Ureter (tissue), 1 donor: ENCODE measurements at places on chromosomes 7 and 10. TPM values are rescaled to one million over a fixed set of nuclear protein-coding genes. Genes with fewer than 3 reads are reported as not detected.

DNA sequence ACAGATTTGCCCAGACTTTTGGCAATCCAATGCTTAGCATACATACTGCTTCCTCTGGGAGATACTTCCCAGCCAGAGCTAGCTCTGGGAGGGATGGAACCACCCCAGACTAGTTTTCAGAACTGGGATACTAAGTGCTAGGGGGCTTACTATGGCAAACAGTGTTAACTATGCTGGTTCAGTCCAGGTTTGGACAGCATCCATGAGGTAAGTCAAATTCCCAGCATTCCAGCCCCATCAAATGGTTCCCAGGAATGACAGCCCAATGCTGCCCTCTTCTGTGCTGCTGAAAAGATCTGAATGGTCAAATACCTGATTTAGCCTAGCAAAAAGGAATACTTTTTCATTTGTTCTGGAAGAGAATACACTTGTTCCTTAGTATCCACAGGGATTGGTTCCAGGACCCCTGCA, 141.7 kb upstream of the CCDC6 start:
- DNase-seq: no peak

GRCh38 chr10:89798092-89798491, 96.7 kb downstream of the KIF20B start:
- no peak for DNase-seq

- no peak for DNase-seq
Observed at GRCh38 chr7:47846138-47846836, 102.0 kb downstream of the PKD1L1 start.

ANKRD61 gene
- not detected for total RNA-seq

GRCh38 chr10:22702348-22702747, 12.0 kb downstream of the PIP4K2A start:
- DNase-seq: no peak

DNA sequence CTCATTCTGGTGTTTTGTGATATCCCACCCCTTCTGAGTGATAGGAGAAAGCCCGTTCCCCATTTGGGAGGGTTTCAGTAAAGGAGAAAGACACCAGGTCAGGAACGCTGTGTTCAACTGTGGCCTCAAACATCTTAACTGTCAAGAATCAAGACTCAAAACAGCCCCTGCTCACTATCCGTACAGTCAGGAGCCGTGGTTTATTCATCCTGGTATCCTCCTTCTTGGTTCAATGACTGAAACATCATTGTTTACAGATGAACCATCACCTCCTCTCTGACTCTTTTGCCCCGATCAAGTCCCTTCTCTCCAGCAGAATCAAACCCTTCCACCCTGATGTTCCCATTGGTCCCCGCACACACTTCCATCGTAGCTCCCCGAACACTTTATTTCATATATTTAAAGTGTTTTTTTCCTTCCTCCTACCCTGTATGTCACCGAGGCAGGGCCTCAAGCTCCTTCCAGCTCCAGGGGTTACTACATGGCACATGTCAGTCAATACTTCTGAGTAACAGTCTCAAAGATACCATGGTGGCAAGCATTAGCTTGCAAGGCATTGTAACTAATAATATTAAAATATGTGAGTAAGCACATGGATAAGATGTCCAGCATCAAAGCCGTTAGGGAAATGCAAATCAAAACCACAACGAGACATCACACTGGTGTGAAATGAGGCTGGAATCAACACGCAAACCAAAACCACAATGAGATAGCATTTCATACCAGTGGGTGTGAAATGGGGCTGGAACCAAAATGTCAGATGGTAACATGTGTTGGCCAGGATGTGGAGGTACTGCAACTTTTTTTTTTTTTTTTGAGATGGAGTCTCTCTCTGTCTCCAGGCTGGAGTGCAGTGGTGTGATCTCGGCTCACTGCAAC, 124.7 kb upstream of the C1QL3 start:
- no peak for DNase-seq

GRCh38 chr10:7119325-7120015, 291.4 kb downstream of the SFMBT2 start:
- DNase-seq: no peak

- no peak for DNase-seq
Observed at GRCh38 chr10:50544095-50544856, 79.5 kb downstream of the SGMS1 start.

DNA sequence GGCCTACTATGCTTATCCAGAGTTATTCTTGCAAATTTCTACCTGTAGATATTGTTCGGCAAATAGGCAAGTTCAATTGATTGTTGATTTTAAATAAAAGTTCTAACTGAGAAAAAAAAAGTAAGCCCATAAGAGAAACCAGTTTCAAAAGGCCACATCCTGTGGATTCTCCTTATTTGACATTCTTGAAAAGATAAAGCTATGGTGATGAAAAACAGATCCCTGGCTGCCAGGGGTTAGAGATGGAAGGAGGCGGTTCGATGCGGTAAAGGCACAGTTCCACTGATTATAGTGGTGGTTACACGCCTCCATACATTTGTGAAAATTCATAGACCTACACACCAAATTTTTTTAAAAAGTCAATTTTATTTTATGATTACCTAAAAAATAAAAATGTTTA, 347.8 kb downstream of the KCNMA1 start:
- DNase-seq: no peak

GRCh38 chr7:523347-524336, 4.0 kb upstream of the PDGFA start:
- DNase-seq: no peak

C10orf105 gene
- 0.34 TPM for total RNA-seq

DNA sequence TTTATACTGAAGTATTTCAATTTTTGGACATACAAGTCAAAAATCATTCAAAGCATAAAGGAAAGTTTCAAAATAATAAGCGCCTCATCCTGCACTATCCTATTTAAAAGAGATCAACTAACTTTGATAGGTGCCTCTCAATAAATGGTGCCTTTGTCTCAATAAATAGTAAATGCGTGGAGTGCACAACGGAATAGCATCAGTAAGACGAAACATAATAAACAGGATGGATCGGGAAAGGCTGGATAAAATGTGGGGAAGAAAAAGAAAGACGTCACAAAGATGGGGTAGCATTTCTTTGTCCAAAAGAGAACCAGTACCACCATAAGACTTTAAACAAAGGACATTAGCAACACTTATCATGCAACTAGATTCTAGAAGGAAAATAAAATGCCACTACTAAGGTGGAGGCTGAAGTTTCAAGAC, 571 bp upstream of the PRKAR2B start:
- no peak for DNase-seq

- DNase-seq: no peak
Observed at GRCh38 chr7:149300620-149301285, 38.8 kb downstream of the ZNF783 start.

GRCh38 chr7:99190359-99191009, 17.4 kb downstream of the KPNA7 start:
- no peak for DNase-seq

GRCh38 chr7:21690705-21691104, 147.9 kb downstream of the DNAH11 start:
- no peak for DNase-seq

GRCh38 chr7:101138213-101138870, 11.4 kb downstream of the SERPINE1 start:
- peak; percentile 84 for DNase-seq

DNA sequence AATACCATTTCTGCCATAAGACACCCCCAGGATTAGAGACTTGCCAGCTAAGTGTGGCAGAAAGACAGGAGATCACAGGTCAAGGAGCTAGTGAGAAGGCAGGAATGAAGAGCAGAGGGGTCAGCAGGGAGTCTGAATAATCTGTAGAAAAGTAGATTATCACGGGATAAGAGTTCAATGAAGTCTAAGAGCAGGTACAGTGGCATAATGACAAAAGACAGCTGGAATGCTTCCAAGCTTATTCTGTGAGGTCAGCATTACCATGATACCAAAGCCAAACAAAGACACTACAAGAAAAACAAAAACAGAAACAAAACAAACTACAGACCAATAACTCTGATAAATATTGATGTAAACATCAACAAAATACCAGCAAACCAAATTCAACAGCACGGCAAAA, 20.8 kb downstream of the PILRA start:
- DNase-seq: no peak

DNA sequence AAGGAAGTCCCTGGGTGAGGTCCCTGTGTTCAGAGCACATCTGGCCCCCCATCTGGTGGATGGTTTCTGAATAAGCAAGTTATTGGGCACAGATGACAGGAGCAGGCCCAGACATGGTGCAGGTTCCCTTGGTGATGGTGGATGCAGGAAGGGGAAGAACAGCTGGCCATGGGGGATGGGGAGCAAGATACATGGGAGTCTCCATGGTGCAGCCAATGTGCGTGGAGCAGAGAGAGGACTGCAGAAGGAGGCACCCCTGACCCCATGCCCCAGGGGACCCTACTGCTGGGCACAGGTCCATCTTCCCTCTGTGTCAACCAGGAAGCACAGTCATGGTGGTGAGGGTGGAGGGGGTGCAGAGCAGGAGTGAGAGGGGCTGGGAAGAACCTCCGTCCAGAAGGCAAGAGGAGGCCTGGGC, 43.8 kb upstream of the RABGEF1 start:
- no peak for DNase-seq

SPDYE9 gene
- total RNA-seq: not detected

DNA sequence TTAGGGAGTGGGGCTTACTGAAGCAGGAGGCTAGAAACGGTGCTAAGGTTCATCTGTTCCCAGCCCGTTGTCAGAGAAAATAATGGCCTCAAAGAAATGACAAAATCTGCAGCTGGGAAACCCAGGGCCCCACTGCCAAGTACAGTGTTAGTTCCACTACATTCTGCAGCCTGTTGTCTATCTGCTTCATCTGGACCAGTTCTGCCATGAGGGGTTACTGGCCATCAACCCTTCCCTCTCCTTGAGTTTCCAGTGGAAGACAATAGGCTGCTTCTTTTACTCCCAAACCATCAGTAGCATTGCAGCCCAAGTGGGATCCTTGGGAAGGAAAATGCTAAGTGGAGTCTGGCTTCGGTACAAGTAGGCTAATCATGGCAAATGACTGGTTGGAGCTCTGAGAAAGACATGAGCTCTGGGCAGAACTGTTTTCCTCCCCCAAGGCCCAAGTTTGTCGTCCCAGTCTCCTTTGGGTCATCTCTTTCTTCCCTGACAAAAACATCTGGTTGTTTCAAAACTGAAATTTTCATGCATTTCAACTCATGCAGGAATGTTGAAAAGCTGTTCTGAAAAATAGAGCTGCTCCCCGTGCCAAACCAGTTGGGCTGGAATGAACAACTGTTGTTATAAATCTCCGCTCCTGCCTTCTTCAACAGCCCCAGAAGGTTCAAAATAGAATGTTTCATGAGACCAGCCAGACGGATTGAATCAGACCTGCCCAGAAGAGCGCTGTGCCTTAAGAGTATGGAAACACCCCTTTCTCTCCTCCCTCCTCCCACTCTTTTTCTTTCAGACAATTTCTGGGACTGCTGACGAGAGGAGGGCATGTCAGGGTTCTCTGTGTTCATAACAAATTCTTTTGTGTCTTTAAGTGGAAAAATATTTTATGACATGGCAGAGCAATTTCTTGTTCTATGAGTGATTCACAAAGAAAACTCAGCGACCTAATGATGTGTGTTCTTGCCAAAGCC, 116.6 kb downstream of the RAB18 start:
- DNase-seq: no peak

SPOCK2 gene
- 7.4 TPM for total RNA-seq

GRCh38 chr7:111887734-111888133, 318.5 kb downstream of the DOCK4 start:
- DNase-seq: no peak

- no peak for DNase-seq
Observed at GRCh38 chr7:106613848-106614560, 47.0 kb downstream of the CCDC71L start.

- no peak for DNase-seq
Observed at GRCh38 chr10:98267069-98267893, 713 bp downstream of the LOXL4 start.

GRCh38 chr10:90930971-90931871, 10.3 kb upstream of the ANKRD1 start:
- no peak for DNase-seq

DNA sequence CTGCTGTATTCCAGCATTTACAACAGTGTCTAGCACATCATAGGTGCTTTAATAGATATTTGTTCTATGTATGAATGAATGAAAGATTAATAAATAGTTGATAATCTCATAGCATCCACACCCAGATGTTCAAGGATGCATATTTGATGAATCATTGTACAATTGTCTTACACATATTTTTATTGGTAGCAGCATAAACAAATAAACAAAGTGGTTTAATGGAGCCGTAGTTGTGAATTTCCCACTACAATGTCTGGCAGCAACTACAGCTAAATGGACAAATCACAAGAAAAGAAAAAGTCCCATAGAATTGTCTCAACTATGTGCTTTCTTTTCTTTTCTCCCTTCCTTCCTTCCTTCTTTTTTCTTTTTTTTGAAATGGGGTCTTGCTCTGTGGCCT, 150.8 kb downstream of the NRP1 start:
- no peak for DNase-seq

MAGI2 gene
- 25.3 TPM for total RNA-seq

CHN2 gene
- total RNA-seq: 34.2 TPM

DNA sequence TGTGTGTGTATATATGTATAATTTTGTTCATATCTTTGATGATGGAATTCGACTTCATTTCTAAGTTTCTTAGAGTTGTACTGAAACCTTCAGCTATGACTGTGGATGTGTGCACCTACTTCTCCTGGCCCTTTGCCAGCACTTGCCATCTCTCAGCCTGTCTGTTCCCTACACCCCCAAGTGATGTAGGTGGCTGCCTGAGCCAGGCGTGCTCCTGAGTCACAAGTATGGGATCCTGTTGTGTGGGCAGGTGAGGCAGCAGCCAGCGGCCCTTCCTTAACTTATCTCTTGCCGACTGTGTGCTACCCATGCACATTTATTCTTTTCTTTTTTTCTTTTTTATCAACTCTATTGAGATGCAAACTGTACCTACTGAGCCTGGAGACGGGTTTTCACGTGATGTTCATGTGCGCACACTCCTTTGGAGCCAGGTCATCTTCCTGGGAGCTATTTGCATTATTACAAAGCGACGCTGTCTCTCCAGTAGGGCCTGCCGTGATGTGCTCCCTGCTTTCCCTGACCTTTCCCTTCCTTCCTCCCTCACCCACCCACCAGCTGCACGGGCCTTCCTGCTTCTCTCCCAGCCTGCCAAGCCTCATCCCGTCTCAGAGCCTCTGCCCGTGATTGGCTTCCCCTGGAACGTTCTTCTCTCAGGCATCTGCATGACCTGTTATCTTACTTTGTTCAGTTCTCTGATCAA, 31.3 kb upstream of the GALNT11 start:
- no peak for DNase-seq

- no peak for DNase-seq
Observed at GRCh38 chr10:31274310-31274709, 44.7 kb upstream of the ZEB1 start.

GRCh38 chr10:69614130-69614529, 15.9 kb upstream of the FAM241B start:
- no peak for DNase-seq

DNA sequence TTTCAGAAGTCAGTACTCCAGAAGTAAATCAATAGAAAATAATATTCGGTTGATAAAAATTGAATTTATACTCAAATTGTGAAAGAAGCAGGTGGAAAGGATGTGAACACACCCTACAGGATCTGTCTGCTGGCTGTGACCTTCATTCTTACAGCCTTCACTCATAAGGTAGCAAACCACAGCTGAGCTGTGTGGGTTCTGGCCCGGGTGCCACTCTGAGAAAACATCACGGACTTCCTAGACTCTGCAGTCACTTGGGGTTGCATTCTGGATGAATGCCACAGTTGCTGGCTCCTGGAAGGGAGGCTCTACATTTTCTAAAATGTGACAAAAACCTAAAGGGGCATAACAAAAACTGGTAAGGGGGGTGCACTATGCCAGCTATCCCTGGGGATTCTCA, 36.0 kb upstream of the ABLIM1 start:
- DNase-seq: no peak
